ENCODE measurements at places on chromosomes 12 and 14.

- DNase-seq = no peak
These were observed 14.1 kb downstream of the RIN3 start for GRCh38 chr14:92527721-92528120.

GRCh38 chr14:45249856-45250575 lies 3.0 kb downstream of the MIS18BP1 start:
- DNase-seq = no peak

DNA sequence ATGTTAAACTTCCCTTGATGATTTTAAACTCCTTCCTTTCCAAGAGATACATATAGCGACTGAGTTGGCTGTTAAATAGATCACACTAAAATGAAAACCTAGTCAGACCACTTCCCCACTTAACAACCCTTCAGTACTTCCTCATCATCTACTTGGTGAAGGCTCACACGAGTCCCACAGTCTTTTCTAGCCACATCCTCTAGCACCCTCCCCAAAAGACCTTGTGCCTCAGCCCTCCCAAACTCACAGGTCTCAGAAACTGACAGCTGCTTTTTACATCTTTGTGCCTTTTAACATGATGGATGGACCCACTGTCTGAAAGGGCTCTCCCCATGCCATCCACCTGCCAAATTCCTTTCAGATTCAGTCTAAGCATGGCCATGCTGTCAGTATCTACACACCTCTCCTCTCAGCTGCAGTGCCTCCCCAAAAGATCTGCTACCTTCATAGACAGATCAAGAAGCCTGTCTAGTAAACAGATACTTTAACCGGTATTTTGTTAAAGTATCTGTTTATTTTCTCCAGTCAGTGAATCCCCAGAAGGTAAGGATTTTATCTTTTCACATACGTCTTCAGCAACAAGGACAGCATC lies 65.1 kb upstream of the GPHB5 start:
- DNase-seq = no peak

GRCh38 chr14:95544588-95544987 lies 9.7 kb downstream of the GLRX5 start:
- no peak for DNase-seq

DNA sequence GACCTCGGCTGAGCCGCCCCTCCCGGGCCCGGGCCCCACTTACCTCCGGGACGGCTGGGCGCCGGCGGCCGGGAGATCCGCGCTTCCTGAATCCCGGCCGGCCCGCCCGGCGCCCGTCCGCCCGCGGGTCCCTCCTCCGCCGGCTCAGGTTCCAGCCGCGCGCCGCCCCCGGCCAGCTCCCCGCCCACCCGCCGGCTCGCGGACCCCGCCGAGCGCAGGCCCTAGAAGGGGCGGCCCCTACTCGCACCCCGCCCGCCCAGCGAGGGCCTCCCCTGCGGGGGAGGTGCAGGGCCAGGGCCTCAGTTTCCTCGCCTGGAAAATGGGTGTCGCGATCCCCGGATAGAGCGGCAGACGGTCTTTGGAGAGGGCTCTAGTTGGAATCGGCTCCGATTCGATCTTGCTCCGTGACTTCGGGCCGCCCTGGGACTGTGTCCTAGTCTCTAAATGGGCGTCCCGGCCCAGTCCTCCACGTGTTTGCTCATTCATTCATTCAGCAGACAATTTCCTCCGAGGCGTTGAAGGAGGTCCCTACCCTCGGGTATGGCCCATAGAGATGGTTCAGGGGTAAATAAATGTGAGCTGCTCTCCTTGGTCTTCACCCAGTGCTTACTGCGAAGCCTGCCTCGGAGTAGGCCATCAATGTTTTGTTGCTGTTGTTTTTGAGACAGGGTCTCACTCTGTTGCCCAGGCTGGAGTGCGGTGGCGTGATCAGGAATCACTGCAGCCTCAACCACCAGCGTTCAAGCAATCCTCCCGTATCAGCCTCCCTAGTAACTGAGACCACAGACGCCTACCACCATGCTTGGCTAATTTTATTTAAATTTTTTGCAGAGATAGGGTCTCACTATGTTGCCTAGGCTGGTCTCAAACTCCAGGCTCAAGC lies at the start of gene TRPV4:
TSS of gene TRPV4 (minus strand) at position 92 of the 883 bp plus-strand sequence. CDS start 18,602 bp downstream, outside the sequence.
- no peak for DNase-seq

DNA sequence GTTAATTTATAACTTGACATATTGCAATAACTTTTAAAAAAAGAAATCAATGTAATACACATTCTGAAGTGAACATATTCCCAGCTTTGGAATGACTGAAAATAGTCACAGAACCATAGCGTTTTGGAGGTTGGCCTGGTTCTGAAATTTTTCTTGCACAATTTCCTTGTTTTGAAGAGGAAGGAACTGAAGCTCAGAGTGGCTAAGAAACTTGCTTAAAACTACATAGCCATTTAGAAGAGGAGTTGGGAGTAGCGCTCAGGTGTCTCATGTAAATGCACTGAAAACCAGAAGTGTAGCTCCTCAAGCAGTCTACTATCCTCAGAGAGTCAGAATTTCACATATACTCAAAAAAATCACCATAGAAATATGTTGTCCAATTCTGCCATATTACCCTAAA lies 41.2 kb downstream of the SLC38A1 start:
- no peak for DNase-seq

DNA sequence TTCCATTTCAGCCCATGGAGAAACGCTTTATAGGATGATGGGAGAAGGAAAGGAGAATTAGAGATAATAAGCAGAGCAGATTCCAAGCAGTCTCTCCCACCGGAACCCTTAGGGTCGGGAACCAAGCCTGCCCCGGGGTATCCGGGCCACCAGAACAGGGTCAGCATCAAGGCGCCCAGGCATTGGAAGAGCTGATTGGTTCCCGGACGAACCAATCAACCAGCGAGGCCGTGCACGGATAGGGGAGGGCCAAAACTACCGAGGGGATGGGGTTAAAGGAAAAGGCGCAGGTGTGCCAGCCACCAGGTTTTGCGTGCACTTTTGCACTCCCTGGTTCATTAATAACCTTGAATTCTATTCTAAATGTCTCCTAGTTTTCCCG lies 1.7 kb downstream of the PPM1H start:
- peak; percentile 77 for DNase-seq

DNA sequence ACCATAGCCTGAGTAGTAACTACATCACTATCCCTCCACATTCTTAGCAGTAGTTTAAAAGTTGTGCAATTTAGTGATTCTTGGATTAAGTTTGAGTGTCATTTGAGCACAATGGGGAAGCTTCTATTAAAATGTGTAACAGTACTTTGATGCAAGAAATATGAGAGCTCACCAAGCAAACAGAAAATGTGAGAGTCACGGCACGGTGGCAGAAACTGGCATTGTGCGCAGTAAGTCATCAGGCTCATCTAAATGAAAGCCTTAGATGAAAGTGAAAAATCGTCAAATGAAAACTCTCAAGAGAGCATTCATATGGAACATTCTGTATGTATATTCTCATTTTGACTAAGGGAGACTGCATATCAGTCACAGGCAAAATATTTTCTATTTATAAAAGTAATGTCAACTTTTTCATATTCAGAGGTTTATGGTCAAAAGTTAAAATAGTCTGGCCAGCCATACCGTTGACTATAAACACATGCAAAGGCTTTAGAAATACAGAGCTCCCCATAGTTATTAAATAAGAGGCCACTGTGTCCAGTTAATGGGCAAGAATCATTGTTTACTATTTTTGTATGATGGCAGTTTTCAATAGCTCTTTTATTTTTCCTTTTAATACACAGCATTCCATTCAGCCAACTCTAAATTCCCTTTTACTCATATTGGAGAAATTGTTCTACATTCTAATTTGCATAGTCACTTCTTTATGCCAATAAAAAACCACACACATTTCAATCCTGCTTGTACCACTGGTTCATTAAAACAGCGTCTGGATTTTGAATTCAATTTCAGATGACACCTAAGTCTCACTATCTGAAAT lies 167.9 kb downstream of the PRKD1 start:
- DNase-seq = no peak

- peak; percentile 22 for DNase-seq
These were observed 1.9 kb downstream of the PPP1R3E start for GRCh38 chr14:23300687-23301223.

- DNase-seq = no peak
These were observed 166.7 kb upstream of the MYL2 start for GRCh38 chr12:111086947-111087700.

GRCh38 chr12:1093166-1093751 lies 102.2 kb downstream of the ERC1 start:
- peak; percentile 64 for DNase-seq

GRCh38 chr14:55373784-55374705 lies 37.6 kb downstream of the ATG14 start:
- no peak for DNase-seq

GRCh38 chr14:24848102-24848790 lies 201.7 kb downstream of the STXBP6 start:
- DNase-seq = no peak

DNA sequence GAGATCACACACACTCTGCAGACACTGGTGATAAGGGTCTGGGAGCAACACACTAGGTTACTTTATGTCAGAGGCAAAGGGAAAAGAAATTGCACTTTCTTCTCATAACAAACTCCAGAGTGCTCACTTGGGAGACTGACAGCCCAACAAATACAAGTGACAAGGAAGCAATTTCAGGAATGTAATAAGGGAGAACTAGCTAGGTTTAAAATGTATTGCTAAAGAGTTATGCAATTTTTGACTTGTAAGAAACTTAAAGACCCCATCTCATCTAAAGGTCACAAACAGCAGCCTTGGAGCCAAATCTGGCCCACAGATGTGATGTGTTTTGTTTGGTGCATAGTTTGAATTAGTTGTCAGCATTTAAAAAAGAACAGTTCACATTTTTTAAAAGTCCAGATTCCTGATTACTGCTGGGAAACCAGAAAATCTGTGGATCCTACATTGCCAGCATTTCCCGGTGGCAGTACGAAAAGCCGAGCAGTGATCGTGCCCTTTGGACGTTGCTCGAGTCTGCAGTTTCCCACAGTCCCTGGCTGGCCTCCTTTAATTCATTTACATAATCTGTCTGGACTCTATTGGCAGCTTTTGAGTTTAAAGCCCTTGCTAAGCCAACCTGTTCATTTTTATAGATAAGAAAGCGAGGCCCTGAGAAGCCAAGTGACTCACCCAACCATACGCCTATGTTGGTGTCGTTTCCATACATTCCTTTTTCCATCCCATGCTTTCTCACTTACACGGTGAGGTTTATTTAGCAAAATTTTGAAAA lies 42.0 kb upstream of the ETV6 start:
- no peak for DNase-seq

- no peak for DNase-seq
These were observed 28.0 kb downstream of the RCOR1 start for GRCh38 chr14:102620413-102620812.

Measured in NCI-H1105 treated with DMSO at 0.1 percent for 48 hours (cell line).